ENCODE measurements at places on chromosomes 4 and X. TPM values are rescaled to one million over a fixed set of nuclear protein-coding genes. Genes with fewer than 3 reads are reported as not detected.

DNA sequence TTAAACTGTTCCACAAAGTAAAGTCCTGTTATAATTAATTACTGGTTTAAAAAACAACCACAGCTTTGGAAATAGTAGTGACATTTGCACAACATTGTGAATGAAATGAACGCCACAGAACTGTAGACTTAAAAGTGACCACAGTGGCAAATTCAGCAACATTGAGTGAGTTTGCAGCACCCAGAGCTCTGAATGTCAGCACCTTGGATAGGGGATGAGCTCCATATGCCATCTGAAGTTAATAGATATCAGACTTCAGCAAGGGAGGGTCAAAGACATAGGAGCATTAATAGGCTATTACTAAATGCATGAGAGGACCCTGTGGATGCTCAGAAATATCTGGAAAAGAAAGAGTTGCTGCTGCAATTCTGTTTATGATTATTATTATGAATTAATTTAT is 55.3 kb upstream of the KCNIP4 start:
- no peak for DNase-seq

DNA sequence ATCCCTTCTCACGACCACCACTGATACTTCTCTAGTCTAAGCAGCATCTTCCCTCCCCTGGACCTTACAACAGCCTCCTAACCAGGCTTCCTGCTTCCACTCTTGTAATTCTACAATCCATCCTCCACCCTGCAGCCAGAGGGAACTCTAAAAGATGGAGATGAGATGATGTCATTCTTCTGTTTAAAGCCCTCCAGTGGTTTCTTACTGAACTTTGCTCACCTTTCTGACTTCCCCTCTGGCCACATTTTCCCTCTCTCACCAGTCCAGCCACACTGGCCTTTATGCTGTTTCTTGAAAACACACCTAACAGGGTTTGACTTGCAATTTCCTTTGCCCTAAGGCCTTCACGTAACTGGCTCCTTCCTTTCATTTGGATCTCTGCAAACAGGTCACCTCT is 191.4 kb upstream of the NHS start:
- DNase-seq: no peak

DNA sequence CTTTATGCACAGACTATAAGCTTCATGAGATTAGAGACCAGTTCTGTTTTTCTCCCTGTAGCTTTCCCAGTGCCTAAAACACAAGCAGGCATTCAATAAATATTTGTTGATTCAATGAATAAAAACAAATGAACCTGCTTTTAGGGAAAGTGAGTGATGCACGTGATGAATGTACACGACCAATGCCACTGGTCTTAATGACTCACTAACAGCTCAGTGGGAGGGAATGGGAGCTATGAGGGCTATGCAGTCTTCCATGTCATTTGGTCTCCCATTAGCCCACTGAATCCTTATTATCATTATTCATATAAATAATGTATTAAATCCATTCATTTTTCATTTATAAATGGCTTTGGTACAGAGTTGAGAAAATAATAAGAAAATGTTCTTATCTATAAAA is 247.4 kb downstream of the FBXO8 start:
- no peak for DNase-seq

DNA sequence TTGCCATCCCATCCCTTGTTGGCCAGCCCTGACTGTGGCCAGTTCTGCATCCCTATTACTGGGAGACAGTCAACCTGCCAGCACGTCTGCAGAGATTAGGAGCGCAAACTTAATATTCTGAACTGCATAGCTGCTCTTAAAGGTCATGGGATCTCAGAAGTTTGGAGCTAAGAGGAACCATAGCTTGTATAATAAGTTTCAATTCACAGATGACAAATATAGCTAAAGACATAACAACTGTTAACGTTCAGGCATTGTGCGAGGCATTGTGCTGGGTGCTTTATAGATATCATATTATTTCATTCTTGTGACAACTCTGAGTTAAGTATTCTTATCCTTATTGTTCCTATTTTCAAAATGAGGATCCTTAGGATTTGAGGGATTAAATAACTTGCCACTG is 3.7 kb downstream of the SCARB2 start:
- DNase-seq: no peak

EDA gene
- total RNA-seq: 1.0 TPM

GRCh38 chr4:54065282-54066087 is 1.1 kb upstream of the CHIC2 start:
- DNase-seq: no peak

DNA sequence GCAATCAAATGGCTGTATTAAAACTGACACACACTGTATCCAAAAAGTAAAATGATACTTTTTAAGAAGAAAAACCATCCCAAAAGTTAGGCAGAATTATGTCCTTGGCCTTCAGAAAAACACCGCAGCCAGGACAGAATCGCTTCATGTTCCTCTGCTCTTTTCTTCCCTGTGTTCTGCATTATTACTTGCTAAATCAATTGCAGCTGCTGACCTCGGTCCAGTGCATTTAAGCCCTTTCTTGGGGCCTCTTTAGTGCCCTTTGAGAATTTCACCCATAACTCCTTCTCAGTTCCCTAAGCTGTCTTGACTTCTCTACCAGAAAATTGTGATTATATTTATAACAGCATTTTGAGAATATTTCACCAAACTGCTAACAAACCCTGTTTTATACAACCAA is 696.9 kb downstream of the PCDH7 start:
- DNase-seq: no peak
